ENCODE measurements at places on chromosomes 1 and 21.

GRCh38 chr1:23290836-23291565 lies 53.1 kb downstream of the HNRNPR start:
- no peak for DNase-seq

- no peak for DNase-seq
Observed at GRCh38 chr1:201828217-201828819, 639 bp upstream of the IPO9 start.

- DNase-seq = no peak
Observed at GRCh38 chr1:109361069-109361468, 36.6 kb downstream of the SORT1 start.

GRCh38 chr1:17097787-17098186 lies 21.5 kb downstream of the PADI2 start:
- no peak for DNase-seq

- DNase-seq = no peak
Observed at GRCh38 chr1:95039360-95040031, 33.3 kb downstream of the ALG14 start.

- DNase-seq = no peak
Observed at GRCh38 chr1:42587753-42588152, 70.5 kb upstream of the PPIH start.

DNA sequence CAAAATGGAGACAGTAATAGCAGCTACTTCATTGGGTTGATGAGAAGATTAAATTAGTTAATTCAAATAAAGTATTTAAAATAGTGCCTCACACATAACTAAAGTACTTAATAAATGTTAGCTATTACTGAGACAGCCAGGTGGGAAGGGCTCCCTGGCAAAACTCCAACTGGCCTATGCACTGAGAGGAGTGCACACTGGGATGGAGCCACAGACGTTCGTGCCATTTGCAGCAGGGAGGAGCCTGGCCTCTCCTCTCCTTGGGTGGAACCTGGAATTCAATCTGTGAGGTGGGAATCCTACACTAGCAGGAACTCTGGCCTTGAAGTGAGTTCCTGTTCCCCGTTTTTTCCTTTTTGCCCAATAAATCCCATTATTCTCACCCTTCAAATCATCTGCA lies 28.1 kb downstream of the SLC5A9 start:
- DNase-seq = peak; percentile 7

DNA sequence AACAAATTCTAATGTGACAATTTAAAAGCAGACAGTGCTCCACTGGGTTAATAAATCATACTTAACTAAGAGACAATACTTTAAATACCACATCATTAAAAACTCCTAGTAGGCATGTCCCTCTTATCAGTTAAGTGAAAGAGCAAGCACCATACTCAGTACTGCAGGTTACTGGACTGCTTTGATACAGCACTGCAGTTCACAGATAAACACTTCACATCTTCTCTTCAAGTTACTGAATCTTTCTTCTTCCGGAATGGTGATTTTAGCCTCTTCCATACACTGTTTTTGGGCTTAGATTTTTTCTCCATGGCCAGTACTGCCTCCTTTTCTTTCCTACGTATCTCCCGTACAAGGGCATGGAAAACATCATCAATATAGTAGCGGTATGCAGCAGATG lies 11.0 kb downstream of the RIT1 start:
- DNase-seq = no peak

DNA sequence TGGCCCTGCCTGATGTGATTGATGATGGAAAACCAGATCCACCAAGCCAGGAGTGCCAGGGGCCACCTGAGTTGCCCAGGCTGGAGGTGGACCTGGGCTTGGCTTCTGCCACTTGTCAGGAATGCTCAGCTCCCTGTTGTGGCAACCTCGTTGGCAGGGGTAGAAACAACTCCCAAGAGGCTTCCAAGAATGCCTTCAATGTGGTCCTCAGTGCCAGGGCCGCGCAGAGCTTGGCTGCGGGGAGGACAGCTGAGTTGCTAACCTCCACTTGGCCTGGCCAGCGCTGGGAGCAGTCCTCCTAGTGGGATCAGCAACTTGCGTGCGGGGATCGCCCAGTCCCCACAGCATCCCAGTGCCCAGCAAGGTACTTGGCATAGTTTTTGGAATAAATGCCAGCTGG lies 9.0 kb downstream of the MYOM3 start:
- DNase-seq = no peak

GRCh38 chr1:51945591-51945990 lies 44.9 kb downstream of the RAB3B start:
- DNase-seq = no peak

GRCh38 chr1:64268653-64269557 lies 65.5 kb downstream of the UBE2U start:
- peak; percentile 77 for DNase-seq

DNA sequence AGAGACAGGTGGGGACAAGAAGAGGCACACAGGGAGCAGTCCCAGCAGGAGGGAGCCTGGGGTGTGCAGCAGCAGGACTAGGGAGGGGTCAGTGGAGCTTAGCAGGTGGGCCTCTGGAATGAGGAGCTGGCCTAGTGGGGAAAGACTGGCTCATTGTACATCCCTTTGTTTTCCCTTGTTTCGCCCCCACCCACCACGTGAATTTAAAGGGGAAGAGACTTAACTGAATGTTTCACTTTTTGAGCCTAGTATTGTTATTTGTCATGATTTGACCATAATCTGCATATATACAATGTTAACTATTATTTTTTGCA lies 181.7 kb downstream of the DHRS3 start:
- DNase-seq = no peak

DNA sequence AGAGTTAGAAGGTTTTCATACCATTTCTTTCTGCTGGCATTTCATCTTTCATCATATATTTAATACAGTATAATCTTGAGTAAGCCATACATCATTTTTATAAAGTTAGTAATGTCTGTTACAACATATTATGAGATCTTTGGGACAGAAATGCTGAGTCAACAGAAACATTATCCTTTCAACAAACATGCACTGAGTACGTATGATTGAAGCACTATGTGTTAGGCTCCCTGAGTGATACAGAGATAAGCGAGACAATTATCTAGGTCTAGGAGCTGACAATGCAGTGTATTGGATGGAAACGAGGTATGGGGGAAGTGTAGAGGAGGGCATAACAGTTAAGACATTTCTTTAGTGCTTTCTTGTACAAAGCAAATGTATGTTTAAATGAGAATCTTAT lies 19.7 kb upstream of the GPR52 start:
- no peak for DNase-seq
